ENCODE measurements at places on chromosomes 4 and X.
A peak's percentile ranks its signal among the peaks of the same experiment; 100 is the strongest.

GRCh38 chrX:41480508-41481260 lies 33.5 kb downstream of the NYX start:
- DNase-seq, result no peak

DNA sequence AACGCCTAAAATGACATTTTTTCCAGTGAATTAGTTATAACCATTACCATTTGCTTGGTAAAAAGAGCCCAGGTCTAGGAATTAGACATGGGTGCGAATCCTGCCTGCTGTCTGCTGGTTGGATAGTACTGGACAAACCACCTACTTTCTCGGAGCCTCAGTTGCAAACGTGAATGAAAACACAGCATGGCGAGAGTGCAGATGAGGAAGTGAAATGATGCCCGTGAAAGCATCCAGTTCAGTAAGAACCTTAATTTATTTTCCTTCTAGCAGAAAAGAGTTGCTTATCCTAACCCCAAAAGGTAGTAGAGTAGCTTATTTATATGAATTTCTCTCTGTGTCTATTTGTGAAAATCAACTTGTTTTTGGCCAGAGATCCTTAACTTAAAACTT lies 171.4 kb upstream of the GALNT7 start:
- no peak for DNase-seq

DNA sequence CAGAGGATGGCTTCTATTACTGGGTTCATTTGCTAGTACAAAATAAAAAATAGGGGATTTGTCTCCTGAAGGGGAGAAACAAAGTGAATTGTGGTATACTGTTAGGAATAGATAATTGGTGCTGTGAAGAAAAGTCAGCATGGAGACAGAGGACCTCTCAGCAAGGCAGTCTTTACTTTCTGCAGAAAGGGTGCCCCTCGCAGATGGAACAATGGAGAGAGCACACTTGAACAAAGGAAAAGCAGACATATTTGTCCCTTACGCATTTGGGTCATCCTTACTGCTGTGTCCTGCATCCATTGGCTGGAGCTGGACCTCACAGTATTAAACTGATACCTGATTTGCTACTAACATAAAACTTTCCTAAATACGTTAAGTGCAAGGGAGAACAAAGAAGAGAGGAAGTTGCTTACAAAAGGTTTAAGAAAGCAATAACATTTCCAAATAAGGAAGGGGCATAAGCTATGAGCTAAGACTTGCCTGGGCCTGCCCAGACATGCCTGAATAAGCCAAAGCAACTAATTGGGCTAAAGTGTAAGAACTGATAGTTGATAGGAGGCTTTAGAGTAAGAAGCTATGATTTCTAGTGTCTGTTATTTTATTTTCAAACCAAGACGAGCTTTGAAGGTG lies 83.8 kb downstream of the CCKAR start:
- DNase-seq, result peak; percentile 66

DNA sequence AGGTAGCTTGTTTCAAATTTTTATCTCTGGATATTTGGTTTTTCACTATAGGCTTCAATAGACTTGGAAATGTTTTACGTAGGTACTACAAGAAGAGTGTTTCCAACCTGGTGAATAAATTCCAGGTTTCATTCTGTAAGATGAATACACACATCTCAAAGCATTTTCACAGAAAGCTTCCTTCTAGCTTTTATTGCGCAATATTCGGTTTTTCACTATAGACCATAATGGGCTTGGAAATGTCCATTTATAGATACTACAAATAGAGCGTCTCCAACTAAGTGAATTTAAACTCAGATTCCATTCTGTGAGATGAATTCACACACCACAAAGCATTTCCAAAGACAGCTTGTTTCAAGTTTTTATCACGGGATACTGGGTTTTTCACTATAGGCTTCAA lies 857.7 kb upstream of the HS3ST1 start:
- DNase-seq, result no peak

- peak; percentile 32 for DNase-seq
Observed at GRCh38 chrX:11427453-11428071, 134.3 kb downstream of the AMELX start.
